Memory B cell (primary cell): ENCODE measurements at places on chromosomes 16 and 17.

GRCh38 chr16:58614212-58614611, 15.4 kb downstream of the CNOT1 start:
- DNase-seq = no peak
- H3K4me1 ChIP-seq = peaks cover 14% of the 10 kb centered on the region

DNA sequence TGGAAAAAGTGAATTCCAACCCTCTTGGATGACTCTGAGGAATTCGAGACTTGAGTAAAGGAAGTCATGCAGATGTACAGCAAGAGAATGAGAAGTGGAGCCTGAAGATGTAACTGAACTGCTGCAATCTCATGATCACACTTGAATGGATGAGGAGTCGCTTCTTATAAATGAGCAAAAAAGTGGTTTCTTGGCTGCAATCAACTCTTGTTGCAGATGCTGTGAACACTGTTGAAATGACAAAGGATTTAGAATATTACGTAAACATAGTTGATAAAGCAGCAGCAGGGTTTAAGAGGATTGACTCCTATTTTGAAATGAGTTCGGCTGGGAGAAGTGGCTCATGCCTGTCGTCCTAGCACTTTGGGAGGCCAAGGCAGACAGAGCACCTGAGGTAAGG, 25.5 kb downstream of the ASPA start:
- H3K27ac ChIP-seq = no peak overlapping the region
- no peaks in the 10 kb centered on the region for H3K36me3 ChIP-seq
- DNase-seq = no peak
- peaks cover 3% of the 10 kb centered on the region for H3K27me3 ChIP-seq

GRCh38 chr16:88464447-88465318, 11.6 kb downstream of the ZFPM1 start:
- no peak for DNase-seq
- H3K4me3 ChIP-seq = peak overlapping the region; percentile 11
- H3K4me1 ChIP-seq = peaks cover 27% of the 10 kb centered on the region
- no peaks in the 10 kb centered on the region for H3K36me3 ChIP-seq

GRCh38 chr17:74512624-74513091, 18.6 kb downstream of the CD300LB start:
- peak overlapping the region; percentile 60 for H3K27ac ChIP-seq
- no peak for DNase-seq
- H3K4me3 ChIP-seq = no peak overlapping the region
- H3K4me1 ChIP-seq = peaks cover 20% of the 10 kb centered on the region
- peaks cover 8% of the 10 kb centered on the region for H3K36me3 ChIP-seq

DNA sequence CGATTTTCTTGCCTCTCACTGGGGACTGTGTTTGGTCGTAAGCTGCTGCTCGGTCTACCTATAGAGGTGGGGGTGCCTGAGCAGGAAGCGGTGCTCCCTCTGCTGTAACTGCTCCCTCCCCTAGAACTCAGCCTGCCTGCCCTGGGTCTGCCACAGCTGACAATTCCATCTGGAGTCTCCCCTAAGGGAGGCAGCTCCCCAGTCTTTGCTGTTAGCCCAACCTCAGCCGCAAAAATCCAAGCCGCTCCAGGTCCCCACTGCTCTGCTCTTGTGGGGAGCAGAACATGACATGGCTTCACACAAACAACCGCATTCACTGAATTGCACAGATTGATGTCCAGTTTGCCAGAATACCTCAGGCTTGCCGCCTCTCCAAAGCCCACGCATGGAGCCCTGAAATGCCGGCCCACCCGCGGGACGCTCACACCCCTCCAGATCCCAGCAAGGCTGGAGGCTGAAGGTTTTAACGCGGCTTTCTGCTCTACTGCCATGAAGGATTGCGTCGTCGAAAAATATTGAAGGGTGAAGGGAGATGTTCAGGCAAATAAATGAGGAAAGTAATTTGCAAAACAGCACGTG, 221.5 kb upstream of the FOXF1 start:
- no peak overlapping the region for H3K27ac ChIP-seq
- peaks cover 27% of the 10 kb centered on the region for H3K27me3 ChIP-seq
- no peaks in the 10 kb centered on the region for H3K4me1 ChIP-seq

- H3K27me3 ChIP-seq = peaks cover 5% of the 10 kb centered on the region
- H3K4me3 ChIP-seq = no peak overlapping the region
- no peak for DNase-seq
- peaks cover 7% of the 10 kb centered on the region for H3K4me1 ChIP-seq
- H3K27ac ChIP-seq = no peak overlapping the region
These were observed 4.5 kb upstream of the CCL14 start for GRCh38 chr17:35991075-35991474.

DNA sequence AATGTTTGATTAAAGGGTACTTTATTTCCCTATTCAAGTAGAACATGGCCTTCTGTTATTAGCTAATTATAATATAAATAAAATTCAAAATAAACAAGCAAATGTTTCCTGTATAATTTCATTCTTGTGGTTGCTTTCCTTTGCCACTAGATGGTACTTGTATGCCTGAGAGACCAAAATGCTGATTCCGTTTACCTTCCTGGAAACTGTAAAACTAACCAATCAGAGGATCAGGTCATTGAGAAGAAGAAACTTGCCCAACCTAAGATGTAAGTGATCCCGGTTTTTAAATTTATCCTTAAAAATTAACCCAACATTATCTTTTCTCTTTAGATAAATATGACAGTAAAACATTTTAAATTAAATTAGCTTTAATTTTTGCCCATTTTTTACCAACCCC, 8.1 kb upstream of the ABCA5 start:
- DNase-seq = no peak
- H3K4me3 ChIP-seq = no peak overlapping the region
- H3K27ac ChIP-seq = no peak overlapping the region
- peaks cover 4% of the 10 kb centered on the region for H3K36me3 ChIP-seq
- no peaks in the 10 kb centered on the region for H3K4me1 ChIP-seq

- H3K36me3 ChIP-seq = no peaks in the 10 kb centered on the region
- no peak overlapping the region for H3K27ac ChIP-seq
- H3K4me3 ChIP-seq = no peak overlapping the region
These were observed 381.6 kb downstream of the CDH11 start for GRCh38 chr16:64740261-64740660.

DNA sequence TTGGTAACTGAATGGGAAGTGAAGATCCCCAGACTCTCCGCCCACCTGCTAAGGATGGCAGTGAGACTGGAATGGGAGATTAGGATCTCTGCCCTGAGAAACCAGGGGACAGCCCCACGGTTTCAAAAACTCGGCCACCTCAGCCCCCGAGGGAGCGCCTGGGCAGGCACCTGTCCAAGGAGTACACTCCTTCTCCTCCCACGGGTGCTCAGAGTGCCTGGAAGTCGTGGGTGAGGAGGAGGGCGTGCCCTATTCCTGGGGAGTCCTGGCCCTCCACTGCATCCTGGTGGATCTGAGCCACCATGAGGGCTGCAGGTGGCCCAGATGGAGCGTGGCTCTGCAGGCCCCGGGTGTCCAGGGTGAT, 78.5 kb downstream of the MGAT5B start:
- no peaks in the 10 kb centered on the region for H3K4me1 ChIP-seq
- H3K27ac ChIP-seq = no peak overlapping the region
- peaks cover 9% of the 10 kb centered on the region for H3K27me3 ChIP-seq
- no peaks in the 10 kb centered on the region for H3K36me3 ChIP-seq
- DNase-seq = no peak

GRCh38 chr17:46962374-46962790, 16.7 kb downstream of the RPRML start:
- H3K4me3 ChIP-seq = no peak overlapping the region
- DNase-seq = no peak
- H3K27me3 ChIP-seq = peaks cover 17% of the 10 kb centered on the region
- no peak overlapping the region for H3K27ac ChIP-seq
- peaks cover 2% of the 10 kb centered on the region for H3K4me1 ChIP-seq

DNA sequence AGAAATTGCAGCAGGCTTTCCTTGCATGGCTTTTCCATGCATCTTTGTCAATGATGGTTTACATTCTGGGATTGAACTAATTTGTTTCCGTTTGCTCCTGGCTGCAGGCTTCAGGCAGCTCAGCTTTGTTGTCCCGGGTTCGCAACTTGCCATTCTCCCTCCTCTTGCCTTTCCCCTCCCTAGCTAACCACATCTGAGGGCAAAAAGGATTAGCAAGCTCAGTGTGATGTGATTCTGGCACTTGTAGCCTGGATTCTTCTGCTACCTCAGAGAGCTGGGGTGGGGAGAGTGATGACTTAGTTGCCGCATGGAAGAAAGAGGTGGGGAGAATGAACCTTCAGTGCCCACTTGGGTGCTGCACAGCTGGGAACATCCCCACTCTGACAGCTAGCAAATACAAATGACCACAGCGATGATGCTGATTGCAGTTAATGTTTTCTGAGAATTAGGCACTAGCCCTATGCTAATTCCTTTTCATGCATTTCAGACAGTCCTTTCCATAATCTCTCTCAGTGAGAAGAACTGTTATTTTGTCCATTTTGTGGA, 120.2 kb upstream of the SALL1 start:
- no peaks in the 10 kb centered on the region for H3K4me1 ChIP-seq
- H3K27me3 ChIP-seq = peaks cover 1% of the 10 kb centered on the region
- H3K4me3 ChIP-seq = no peak overlapping the region
- no peaks in the 10 kb centered on the region for H3K36me3 ChIP-seq

GRCh38 chr16:75482434-75483205, 12.6 kb downstream of the CHST6 start:
- H3K36me3 ChIP-seq = no peaks in the 10 kb centered on the region
- H3K4me3 ChIP-seq = no peak overlapping the region
- H3K4me1 ChIP-seq = peaks cover 16% of the 10 kb centered on the region

GRCh38 chr16:24482681-24483202, 56.6 kb upstream of the RBBP6 start:
- H3K27me3 ChIP-seq = peaks cover 5% of the 10 kb centered on the region
- no peak overlapping the region for H3K4me3 ChIP-seq
- no peak overlapping the region for H3K27ac ChIP-seq
- H3K4me1 ChIP-seq = peaks cover 4% of the 10 kb centered on the region
- no peaks in the 10 kb centered on the region for H3K36me3 ChIP-seq

DNA sequence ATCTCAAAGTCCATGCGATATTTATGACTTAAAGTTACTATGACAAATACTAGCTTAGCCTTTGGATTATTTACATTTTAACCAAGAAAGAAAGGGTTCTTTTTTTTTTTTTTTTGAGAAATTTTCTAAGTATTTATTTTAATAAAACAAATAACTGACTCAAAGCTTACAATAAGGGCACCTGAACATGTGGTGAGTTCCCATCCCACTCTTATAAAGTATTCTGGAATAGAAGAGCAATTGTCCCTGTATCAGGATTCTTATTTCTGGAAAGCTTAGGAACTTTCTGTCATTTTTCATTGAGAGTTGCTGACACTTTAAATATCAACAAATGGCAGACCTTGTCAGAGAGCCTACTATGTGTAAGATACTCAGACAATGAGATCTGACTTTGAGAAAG, 686.1 kb upstream of the SOX9 start:
- H3K27me3 ChIP-seq = no peaks in the 10 kb centered on the region
- DNase-seq = no peak
- no peak overlapping the region for H3K27ac ChIP-seq
- H3K4me3 ChIP-seq = no peak overlapping the region
- no peaks in the 10 kb centered on the region for H3K36me3 ChIP-seq
